ENCODE measurements at places on chromosomes 5 and 9. TPM values are rescaled to one million over a fixed set of nuclear protein-coding genes. Genes with fewer than 3 reads are reported as not detected.

GRCh38 chr9:4197548-4197947 is 102.3 kb downstream of the GLIS3 start:
- no peak for DNase-seq

GRCh38 chr9:113137196-113138168 is 13.3 kb upstream of the SLC31A2 start:
- DNase-seq: no peak

- no peak for DNase-seq
Measured at GRCh38 chr5:149585910-149586309, 4.6 kb downstream of the ARHGEF37 start.

DNA sequence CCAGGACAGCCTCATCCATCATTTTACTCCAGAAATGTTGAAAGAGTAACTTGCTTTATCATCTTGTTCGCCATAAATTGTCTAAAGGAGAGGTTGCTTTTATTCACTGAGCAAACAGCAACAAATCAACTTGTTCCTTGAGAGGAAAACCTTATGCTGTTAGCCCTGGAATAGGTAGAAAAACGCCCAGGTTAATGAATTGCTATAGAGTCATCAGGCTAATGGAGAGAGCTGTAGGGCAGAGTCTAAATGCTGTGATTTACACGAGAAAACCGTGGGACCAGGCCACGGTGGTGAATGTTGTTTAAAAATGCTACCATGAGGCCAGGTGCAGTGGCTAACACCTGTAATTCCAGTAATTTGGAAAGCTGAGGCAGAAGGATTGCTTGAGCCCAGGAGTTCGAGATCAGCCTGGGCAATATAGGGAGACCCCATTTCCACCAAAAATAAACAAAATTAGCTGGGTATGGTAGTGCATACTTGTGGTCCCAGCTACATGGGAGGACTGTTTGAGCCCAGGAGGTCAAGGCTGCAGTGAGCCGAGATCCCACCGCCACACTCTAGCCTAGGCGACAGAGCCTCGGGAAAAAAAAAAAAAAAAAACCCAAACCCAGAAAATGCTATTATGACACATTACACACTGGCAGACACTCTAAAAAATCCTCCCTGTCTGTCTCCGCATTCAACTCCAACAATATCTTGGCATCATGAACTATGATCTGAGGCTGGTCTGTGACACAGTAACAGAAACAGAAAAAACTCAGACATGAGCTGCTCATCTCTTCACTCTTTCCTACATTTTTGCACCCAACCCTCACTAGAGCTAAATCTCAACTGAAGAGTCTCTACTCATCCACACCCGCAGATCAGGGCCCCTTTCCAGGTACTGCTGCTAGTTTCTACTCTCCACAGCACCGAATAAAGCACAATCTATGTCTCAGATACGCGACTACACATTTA is 118.6 kb upstream of the RETREG1 start:
- no peak for DNase-seq

DNA sequence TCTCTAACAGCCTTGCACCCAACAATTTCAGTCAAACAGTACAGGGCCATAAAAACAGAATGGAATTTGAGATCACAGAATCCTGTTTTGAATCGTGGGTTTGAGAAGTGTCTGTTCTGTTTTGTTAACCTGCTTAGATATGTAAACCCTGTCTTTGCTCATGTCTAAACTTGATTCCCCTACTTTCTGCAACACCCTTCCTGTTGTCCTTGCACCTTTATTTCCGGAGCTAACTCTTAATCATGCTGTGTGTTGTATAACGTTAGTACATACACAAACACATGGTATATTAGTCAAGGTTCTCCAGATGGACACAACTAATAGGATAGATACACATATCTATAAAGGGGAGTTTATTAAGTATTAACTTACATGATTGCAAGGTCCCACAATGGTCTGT is 2229.2 kb upstream of the C9orf72 start:
- no peak for DNase-seq

DNA sequence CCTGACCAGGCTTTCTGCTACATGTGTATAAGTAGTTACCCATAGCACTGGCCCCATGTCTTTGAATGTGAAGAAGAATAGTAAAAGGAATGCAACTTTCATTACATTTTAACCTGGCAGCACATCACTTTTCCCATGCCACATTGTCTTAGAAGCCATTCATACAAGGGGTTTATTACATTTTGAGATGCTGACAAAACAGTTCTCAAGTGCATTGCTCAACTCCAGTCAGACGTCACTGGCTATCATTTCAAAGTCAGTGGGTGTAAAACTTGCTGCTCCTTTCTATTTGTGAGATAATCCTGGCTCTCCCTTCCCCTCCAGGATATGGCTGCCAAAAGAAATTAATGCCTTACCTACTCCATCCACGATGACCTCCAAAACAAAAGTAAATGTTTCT is 97.0 kb upstream of the VCAN start:
- no peak for DNase-seq

PPP3R2 gene
- total RNA-seq: not detected

Measured in ureter (tissue), 1 donor.